ENCODE measurements at places on chromosomes 4 and X.

DNA sequence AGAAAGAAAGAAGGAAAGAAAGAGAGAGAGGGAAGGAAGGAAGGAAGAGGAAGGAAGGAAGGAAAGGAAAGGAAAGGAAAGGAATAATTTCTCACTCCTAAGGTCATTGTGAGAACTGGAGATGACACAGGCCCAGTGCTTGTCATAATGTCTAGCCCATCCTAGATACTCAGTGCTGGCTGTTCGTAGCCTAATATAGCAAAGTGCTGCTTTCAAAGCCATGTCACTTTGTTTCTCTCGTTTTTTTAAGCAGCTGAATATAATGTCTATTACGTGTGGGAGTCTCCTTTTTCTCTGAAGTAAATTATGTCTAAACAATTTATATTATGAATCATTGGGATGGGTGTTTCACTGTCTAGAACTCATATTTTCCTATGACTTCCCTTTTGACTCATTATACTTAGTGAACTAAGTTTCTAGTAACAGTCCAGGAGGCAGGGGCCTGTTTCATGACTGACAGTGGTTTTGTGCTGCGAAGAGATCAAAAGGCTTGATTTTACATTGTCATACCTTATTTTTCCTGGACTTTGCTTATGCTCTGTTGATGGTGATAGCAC is 327.0 kb upstream of the ZFP42 start:
- no peak for DNase-seq

DNA sequence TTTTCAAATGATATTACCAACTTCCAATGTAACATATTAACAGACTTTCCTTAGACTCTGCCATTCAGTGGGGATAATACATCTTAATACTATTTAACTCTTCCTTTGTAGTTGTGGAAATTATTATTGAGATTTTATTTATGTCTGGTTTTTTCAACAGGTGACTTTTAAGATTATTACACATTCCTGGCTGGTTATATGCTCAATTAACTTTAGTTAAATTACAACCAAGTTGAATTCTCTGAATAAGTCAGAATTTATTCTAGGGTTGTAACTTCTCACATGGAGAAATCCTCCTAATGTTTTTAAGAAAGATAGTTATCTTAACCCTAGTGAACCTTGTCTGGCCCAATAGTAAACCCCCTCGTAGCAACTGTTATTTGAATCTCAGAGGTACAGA is 107.3 kb downstream of the SLC10A6 start:
- DNase-seq, result no peak

DNA sequence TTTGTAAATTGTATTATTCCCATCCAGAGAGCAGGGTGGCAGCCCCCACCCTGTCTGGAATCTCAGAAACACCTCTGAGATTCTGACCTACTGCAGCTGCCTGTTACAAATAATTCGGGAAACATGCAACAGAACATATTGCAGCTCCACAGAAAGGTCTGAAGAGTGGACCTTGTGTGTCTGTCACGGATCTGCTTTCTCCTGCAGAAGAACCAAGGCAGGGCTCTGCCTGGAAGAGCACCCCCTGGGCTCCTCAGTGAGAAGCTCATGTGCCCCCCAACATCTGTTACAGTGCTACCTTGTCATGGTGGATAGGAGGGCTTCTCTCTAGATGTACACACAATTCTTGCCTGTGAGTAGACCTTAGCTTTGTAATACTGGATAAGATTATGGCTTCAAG is 286.6 kb upstream of the GATB start:
- DNase-seq, result no peak

DNA sequence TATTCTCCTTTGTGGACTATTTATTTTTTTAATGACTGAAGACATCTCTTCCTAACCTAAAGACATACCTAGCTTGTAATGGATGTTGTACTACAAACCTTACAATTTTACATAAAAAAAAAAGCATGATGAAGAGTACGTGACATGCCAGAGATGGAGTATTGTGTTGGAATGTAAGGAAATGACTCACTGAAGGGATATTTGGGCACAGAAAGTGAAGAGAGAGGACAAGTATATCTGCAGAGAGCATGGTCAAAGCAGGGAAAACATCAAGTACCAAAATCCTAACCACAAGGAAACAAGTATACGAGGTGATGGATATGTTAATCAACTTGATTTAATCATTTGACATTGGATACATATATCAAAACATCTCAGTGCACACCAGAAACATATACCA is 1051.4 kb upstream of the PRKX start:
- no peak for DNase-seq

DNA sequence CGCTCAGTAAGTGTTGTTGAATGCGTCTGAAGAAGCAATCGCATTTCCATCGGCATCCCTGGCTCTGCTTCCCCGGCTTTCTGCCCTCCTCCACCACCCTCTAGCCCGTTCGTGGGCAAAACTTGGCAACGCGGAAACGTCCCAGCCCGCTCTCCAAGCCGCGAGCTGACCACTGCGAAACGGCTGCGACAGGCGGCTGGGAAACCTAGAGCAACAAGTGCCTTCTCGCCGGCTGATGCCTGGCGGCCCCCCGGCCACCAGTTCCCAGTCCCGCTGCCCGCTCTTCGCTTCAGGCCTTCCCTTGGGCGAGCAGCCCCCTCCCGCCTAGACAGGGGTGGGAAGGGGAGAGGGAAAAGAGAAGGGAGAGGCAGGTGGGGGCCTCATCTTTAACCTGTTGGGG is 837 bp downstream of the CITED1 start:
- DNase-seq, result no peak

GRCh38 chr4:73272816-73273215 is 14.2 kb upstream of the ANKRD17 start:
- no peak for DNase-seq

- DNase-seq, result no peak
Observed at GRCh38 chr4:39893693-39894072, 84.0 kb downstream of the PDS5A start.

Measured in DND-41 (cell line).